ENCODE measurements at places on chromosomes 5 and 9.

GRCh38 chr9:136980669-136981478, 1.9 kb upstream of the LCNL1 start:
- DNase-seq, result no peak

GRCh38 chr9:101536938-101537337, 3.3 kb downstream of the RNF20 start:
- DNase-seq, result no peak

- DNase-seq, result no peak
Measured at GRCh38 chr5:93359960-93360305, 221.1 kb downstream of the NR2F1-AS1 start.

- DNase-seq, result no peak
Measured at GRCh38 chr5:72160959-72161358, 53.7 kb downstream of the MAP1B start.

DNA sequence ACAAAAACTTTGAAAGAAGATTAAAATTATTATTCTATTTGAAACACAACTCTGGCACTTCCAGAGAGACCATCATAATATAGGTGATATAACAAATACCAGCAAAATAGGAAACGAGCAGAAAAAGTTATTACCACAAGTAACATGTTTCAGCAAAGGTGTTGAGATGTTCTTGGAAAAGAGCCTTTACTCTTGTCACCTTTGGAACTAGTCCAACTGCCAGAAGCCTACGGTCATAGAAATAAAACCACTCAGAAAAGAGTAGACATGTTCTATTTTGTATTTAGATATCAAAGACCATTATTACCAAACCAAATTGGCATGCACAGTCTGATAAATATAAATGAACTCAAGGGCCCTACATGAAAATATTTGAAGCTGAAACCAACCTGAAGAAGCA, 145.0 kb upstream of the DMAC1 start:
- no peak for DNase-seq

DNA sequence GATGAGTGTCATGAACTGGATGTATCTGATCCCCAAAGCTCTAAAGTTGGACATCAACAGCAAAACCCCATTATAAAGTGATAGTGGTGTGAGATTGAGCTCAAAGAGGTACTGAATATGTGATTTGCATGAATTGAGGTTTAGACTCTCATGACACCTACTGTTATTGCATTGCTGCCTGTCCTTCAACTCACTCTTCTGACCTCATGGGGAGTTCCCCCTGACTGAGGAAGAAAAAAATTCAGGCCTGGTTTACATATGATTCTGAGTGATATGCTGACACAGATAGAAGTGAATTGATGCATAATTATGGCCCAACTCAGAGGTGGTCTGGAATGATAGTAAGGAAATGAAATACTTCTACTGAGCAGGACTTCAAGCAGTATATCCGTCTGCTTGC, 76.2 kb upstream of the CHD1 start:
- no peak for DNase-seq

DNA sequence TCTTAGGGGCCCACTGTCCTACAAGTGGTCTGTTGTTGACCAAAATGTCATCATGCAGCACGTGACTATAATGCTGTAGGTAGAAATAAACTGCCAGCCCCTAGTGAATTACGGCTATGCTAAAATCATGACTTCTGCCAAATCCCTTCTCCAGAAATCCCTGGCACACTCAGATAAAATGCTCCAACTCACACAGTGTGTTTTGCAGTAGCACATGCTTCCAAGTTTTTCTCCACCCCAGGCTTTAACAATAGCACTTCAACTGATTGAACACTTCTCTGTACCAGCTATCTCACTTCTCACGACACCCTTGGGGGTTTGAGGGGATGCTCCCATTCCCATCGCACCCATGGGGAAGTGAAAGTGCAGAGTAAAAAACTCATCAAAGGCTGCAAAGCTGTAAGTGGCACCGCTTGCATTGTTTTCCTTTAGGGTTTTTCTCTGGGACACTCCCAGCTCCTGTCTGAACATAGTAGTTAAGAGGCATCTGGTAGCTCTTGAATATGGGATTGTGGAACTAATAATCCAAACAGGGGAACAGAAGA, 151.0 kb upstream of the SLC24A2 start:
- no peak for DNase-seq

GRCh38 chr9:126218359-126219125, 108.1 kb upstream of the MVB12B start:
- DNase-seq, result no peak

DNA sequence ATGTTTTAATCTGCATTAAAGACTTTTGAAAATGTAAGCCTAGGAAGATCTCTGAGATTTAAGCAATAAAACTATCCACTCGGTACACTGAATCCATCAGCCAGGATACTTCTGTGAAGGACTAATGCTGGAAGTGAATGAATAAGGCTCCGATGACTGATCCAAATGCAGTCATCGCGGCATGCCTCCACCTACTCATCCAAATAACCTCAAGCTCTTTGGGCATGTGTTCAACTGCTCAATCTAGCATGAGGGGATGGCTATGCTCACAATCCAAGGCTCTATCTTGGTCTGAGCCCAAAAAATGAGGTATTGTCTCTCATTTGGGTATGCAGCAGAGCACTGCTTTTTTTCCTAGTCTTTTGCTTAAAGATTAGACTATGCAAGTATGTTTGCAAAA, 19.2 kb downstream of the MARCHF3 start:
- no peak for DNase-seq

DNA sequence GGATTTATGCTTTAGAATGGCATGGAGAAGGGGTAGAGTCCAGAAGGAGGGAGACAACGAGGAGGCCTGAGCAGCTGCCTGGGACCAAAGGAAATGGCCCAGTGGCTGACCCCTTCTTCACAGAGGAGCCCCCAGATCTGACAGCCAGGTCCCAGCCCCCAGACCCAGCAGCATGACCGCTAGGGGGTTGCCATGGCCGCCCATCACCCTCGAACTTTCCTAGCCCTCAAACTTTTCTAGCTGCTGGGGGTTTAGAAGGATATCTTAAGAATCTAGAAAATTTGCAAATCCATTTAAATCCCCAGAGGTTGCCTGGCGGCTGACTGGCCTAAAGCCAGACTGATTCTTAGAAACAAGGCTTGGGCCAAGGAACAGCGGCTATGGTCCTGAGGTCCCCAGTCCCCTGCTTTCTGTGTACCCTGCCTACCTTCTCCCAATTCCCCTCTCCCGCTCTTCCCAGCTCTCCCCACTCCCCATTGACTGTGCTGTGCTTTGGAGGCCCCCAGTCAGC, 972 bp downstream of the PDGFRB start:
- no peak for DNase-seq

DNA sequence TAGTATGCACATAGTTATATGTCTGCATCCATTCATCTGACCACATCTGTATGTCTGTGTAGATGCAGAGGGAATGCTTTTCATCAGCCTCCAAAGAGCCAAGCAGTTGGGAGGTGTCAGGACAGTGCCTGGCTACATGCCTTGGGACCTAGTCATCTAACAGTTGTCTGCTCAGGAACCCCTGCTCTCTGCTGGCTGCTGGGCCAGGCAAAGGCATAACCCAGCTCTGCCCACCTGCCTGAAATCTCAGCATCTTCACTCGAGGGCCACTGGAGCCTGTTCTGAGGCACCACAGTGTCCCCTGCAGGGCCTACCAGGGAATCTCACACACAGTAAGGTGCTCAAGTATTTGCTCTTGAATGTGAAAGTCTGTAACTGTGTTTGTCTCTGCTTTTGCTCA, 3.7 kb downstream of the C9orf50 start:
- DNase-seq, result no peak

GRCh38 chr9:121486043-121486442, 13.6 kb downstream of the GGTA1 start:
- DNase-seq, result no peak

GRCh38 chr5:116864157-116864837, 289.7 kb upstream of the SEMA6A start:
- no peak for DNase-seq

DNA sequence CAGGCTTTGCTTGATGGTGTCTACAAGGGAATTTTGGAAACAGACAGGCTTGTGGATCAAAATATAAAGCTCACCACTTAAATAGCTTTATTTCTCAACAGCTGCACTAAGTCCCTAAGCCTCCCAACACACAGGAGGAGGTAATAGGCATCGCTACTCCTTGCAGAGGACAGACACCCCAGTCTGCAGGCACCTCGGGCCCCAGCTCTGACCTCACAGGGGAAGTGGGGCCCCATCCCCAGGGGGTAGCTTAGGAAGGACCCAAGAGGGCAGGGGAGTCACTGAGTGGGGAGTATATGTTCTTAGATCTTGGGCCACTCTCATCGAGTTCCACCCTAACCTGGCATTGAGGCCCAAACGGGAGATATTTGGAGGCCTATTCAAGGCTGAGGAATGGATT, 66.7 kb upstream of the XPA start:
- no peak for DNase-seq

GRCh38 chr5:180624587-180624986, 24.8 kb downstream of the FLT4 start:
- no peak for DNase-seq

DNA sequence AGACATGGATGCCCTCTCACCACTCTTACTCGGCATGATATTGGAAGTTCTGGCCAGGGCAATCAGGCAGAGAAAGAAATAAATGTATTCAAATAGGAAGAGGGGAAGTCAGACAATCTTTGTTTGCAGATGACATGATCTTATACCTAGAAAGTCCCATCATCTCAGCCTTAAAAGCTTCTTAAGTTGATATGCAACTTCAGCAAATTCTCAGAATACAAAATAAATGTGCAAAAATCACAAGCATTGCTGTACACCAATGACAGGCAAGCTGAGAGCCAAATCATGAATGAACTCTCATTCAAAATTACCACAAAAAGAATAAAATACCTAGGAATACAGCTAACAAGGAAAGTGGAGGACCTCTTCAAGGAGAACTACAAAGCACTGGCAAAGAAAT, 2190.4 kb downstream of the MAT2B start:
- no peak for DNase-seq

GRCh38 chr5:172623313-172623980, 17.6 kb upstream of the NEURL1B start:
- no peak for DNase-seq

DNA sequence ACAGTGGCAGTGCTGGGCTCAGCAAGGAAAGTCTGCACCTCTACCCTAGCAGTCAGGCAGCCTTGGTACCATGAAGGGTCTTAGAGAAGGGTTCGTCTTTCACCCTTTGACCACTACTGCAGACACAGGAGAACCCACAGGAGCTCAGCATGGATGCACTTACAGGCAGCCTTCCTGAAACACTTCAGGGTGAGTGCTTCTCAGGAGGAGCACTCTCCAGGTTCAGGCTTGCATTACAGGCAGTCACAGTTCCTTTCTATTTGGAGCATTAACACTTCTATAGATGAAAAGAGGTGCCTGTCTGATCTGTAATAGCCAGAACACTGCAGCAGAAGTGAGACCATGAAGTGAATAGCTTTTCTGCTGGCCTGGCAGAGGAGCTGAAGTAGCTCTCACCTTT, 8.7 kb upstream of the CYLC2 start:
- DNase-seq, result no peak

DNA sequence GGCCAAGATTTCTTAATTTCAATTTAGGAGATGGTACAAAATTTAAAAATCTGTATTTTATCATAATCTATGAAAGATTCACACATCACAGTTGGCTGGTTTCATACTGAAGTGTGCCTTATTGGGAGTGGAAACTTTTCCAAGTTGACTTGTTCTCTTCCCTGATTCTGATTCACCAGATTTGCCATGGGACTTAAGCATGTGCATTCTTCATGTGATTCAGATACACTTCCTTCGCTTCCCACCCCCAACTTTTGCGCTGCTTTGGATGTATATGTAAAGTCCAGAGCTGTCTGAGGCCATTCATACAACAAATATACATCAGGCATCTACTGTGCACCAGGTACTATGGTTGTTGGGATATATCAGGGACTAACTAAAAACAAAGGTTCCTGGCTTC, 34.4 kb downstream of the CPEB4 start:
- no peak for DNase-seq

- DNase-seq, result no peak
Measured at GRCh38 chr9:75002422-75003023, 25.6 kb downstream of the CARNMT1 start.

- DNase-seq, result no peak
Measured at GRCh38 chr9:3846573-3846972, 320.8 kb upstream of the RFX3 start.

DNA sequence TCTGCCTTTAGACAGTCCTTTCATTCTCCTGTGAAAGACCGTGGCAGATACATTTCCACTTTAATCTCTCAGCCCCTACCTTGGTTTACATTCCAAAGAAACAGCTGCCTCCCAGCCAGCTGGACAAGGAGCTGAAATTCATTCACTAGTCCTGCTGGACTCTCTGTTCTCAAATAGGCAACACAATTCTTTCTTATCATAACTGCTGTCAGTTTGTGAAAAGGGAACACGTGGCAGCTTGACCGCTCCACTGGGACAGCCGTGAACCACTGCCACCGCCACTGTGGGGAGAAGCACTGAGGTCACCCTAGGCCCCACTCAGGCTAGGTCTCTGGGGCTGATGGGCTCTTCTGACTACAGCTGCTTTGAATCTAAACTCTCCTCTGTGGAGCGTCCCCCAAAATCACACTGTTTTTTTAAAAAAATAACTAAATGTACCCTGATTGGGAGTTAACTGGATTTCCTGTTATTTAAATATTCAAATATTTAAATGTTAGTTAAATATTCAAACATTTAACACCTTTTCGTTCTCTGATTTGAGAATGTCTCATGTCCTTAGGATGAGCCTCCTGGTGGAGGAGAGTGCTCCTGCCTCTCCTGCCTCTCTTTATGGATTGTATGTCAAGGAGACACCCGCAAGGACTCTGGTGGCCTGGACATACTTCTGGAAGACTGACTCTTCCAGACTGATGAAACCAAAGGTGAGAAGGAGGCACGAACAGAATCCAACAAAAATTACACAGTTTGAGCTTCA, 120.1 kb downstream of the BOD1 start:
- no peak for DNase-seq

- DNase-seq, result no peak
Measured at GRCh38 chr9:128877852-128878251, 3.9 kb downstream of the KYAT1 start.

DNA sequence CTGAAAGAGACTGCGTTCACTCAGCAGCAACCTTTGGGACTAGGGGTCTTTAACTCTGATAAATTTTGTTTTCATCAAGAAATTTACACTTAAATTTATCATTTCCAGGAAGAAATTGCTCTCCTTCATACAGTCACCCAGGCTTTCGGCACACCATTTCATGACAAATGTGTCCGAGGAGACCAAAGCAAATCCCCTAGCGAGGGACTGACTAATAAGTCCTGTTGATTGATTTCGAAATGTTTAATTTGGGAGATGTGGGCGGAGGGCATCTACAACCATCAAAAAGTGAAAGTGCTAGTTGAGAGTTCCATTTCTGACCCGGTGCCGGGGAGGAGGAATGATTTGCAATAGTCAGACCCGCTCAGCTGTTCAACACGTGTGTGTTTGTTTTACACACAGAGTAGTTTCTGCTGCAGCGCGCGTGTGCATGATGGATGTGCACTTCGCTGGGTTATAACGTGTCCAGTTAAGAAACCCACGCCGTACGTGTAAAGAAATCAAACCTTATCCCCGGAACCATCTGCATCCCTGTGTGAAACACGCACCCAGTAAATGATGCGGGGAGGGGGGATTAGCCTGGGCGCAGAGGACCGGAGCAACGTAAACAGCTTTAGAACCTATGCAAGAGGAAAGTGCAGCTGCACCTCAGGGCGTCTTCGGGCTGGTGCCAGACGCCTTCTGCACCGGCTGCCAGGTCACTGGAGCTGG, 845 bp upstream of the NR4A3 start:
- no peak for DNase-seq

GRCh38 chr9:111386386-111386785, 56.4 kb upstream of the OR2K2 start:
- DNase-seq, result no peak

- DNase-seq, result no peak
Measured at GRCh38 chr9:18976709-18977531, 56.1 kb downstream of the SAXO1 start.

- DNase-seq, result no peak
Measured at GRCh38 chr9:130445268-130445983, 665 bp downstream of the ASS1 start.

Data from stimulated activated CD4-positive, alpha-beta T cell treated with anti-CD3 and anti-CD28 coated beads, Interleukin-1b, Interleukin-23, amount 100 ng/mL, for 1 hour (primary cell).